Stimulated activated CD8-positive, alpha-beta memory T cell treated with anti-CD3 and anti-CD28 coated beads, Interleukin-4, amount 100 ng/mL, for 1 hour (primary cell): ENCODE measurements at places on chromosomes 1 and 21.

GRCh38 chr1:234926264-234926558 lies 202.4 kb downstream of the TOMM20 start:
- no peak for DNase-seq

- no peak for DNase-seq
Observed at GRCh38 chr1:89890085-89890752, 69.4 kb downstream of the LRRC8D start.

GRCh38 chr1:154207262-154207661 lies 1.1 kb upstream of the CFAP141 start:
- no peak for DNase-seq

GRCh38 chr1:35706846-35707600 lies 11.7 kb downstream of the C1orf216 start:
- DNase-seq: no peak

- DNase-seq: no peak
Observed at GRCh38 chr1:70542856-70543255, 131.8 kb downstream of the CTH start.

- DNase-seq: no peak
Observed at GRCh38 chr1:245587435-245588115, 432.8 kb downstream of the KIF26B start.

- DNase-seq: no peak
Observed at GRCh38 chr21:37511848-37512247, 145.3 kb downstream of the DYRK1A start.

- no peak for DNase-seq
Observed at GRCh38 chr1:84429231-84429630, 30.9 kb downstream of the DNASE2B start.

DNA sequence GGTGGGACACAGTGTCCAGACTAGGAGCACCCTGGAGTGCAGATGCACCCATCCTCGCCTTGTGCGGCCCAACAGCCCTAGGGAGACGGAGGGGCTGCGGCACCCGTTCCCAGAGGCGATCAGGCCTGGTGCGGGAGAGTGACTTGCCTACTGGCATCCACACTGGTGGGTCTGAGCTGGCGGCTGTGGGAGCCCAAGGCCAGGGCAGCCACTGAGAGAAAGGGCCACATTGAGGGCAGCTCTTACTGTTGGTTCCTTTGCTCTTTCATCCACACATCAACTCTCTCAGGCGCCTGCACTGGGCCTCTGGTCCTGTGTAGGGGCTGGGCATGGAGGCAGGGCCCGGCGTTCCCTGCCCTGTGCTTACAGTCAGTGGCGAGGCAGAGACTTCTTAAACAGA lies 8.6 kb downstream of the PODN start:
- DNase-seq: no peak

- no peak for DNase-seq
Observed at GRCh38 chr1:14784790-14785773, 186.6 kb downstream of the KAZN start.

GRCh38 chr1:29384496-29385015 lies 148.2 kb downstream of the PTPRU start:
- DNase-seq: no peak

- no peak for DNase-seq
Observed at GRCh38 chr21:34571994-34572393, 42.9 kb downstream of the RCAN1 start.

- DNase-seq: no peak
Observed at GRCh38 chr1:43822040-43822690, 111.4 kb upstream of the ARTN start.

DNA sequence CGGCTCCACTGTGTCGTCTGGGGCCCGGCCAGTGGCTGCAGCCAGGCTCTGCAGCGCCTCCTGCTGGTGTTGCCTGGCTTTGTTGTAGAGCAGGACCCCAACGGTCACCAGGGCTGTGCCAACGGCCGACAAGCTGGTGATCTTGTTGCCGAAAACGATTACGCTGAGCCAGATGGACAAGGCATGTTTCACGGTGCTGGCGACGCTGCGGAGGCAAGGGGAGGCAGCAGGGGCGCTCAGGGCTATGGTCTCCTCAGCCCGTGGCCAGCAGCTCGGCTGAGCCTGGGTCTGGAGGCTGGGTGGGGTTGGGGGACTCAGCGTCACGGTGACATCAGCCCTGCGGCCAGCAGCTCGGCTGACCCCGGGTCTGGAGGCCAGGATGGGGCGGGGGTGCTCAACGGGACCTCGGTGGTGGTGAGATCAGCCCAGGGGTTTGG lies 7.0 kb upstream of the CDK11B start:
- DNase-seq: no peak

GRCh38 chr1:151975311-151976014 lies 18.2 kb downstream of the S100A10 start:
- no peak for DNase-seq

DNA sequence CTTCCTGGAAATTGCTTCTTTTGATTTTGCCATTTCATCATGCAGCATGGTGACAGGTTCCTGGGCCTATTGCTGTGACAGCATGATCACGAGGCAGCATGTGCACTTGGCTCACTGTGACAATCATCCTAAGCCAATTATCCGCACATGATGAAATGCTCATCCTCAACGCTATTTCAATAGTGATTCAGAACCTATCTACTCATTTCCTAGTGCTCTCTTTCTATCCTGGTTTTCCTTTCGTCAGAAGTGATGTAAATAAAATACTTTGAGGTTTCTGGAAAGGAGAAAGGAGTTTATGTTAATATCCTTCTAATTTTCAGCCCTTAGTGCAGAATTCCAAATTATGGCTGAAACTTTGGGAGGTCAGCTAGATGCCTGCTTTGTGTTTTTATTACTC lies 110.6 kb upstream of the ADAMTS5 start:
- DNase-seq: no peak

GRCh38 chr1:31879981-31880608 lies 58.1 kb downstream of the PTP4A2 start:
- DNase-seq: no peak

GRCh38 chr1:110150330-110151174 lies at the start of gene SLC6A17:
TSS of gene SLC6A17 (plus strand) at chr1:110150494. CDS start at chr1:110166930, 16,436 bp downstream.
- no peak for DNase-seq

GRCh38 chr1:205593967-205594366 lies 37.8 kb downstream of the ELK4 start:
- DNase-seq: no peak

GRCh38 chr1:2212532-2213491 lies 15.3 kb upstream of the SKI start:
- DNase-seq: no peak

DNA sequence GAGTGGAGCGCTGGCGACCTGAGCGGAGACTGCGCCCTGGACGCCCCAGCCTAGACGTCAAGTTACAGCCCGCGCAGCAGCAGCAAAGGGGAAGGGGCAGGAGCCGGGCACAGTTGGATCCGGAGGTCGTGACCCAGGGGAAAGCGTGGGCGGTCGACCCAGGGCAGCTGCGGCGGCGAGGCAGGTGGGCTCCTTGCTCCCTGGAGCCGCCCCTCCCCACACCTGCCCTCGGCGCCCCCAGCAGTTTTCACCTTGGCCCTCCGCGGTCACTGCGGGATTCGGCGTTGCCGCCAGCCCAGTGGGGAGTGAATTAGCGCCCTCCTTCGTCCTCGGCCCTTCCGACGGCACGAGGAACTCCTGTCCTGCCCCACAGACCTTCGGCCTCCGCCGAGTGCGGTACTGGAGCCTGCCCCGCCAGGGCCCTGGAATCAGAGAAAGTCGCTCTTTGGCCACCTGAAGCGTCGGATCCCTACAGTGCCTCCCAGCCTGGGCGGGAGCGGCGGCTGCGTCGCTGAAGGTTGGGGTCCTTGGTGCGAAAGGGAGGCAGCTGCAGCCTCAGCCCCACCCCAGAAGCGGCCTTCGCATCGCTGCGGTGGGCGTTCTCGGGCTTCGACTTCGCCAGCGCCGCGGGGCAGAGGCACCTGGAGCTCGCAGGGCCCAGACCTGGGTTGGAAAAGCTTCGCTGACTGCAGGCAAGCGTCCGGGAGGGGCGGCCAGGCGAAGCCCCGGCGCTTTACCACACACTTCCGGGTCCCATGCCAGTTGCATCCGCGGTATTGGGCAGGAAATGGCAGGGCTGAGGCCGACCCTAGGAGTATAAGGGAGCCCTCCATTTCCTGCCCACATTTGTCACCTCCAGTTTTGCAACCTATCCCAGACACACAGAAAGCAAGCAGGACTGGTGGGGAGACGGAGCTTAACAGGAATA lies 4.2 kb downstream of the TFAP2E start:
- DNase-seq: no peak

DNA sequence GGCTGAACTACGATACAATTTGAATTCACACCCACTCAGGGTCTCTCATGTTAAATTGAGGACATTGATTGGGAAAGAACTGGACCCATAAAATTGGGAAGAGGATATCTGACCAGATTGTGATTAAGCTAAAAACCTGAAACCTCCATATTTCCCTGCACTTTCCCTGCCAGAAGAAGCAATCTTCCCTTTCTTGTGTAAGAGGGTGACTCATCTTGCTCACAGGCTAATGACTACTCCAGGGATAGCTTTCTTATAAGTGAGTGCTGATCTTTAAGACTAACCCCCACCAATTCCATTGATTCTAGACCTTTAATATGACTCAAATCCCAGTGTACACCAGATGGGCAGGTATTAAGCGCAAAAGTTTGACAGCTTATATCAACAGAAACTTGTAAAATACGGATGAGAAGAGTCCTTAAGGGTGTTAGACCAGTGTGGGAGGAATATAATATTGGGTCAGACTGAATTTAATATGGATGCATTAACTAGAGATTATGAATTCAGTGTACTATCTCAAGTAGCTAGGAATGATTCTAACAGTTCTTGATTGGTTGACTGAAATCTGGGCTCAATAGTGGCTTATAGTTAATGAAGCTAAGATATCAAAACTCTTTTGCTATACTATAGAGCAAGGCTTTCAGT lies 12.1 kb upstream of the SGIP1 start:
- DNase-seq: no peak

- DNase-seq: no peak
Observed at GRCh38 chr1:218983433-218983832, 190.2 kb upstream of the LYPLAL1 start.

- no peak for DNase-seq
Observed at GRCh38 chr1:93707956-93708355, 26.3 kb upstream of the BCAR3 start.

- no peak for DNase-seq
Observed at GRCh38 chr1:4602462-4603294, 51.7 kb upstream of the AJAP1 start.

GRCh38 chr1:230797376-230797920 lies 50.3 kb downstream of the CAPN9 start:
- no peak for DNase-seq

- DNase-seq: no peak
Observed at GRCh38 chr1:153192697-153193096, 10.5 kb upstream of the LELP1 start.

- DNase-seq: no peak
Observed at GRCh38 chr21:30337772-30338171, 278 bp upstream of the KRTAP27-1 start.

GRCh38 chr1:172671591-172671990 lies 12.7 kb downstream of the FASLG start:
- no peak for DNase-seq

DNA sequence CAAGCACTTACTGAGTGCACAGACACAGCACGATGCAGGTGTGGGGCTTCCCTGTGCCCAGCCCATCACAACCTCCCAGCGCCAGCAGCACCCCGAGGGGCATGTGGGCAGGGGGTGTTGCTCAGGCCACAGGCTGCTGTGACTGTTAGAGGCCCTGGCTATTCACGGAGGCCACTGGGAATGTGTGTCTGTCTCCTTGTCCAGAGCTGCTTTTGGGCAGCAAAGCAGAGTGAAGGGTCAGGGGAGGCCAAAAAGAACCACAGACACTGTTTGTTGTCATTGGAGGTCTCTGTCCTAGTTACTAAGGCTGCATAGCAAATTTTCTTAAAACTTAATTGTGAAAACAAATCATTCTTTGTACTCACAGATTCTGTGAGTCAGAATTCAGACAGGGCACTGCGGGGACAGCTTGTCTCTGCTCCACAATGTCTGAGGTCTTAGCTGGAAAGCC lies 49.6 kb downstream of the TNFRSF8 start:
- no peak for DNase-seq

DNA sequence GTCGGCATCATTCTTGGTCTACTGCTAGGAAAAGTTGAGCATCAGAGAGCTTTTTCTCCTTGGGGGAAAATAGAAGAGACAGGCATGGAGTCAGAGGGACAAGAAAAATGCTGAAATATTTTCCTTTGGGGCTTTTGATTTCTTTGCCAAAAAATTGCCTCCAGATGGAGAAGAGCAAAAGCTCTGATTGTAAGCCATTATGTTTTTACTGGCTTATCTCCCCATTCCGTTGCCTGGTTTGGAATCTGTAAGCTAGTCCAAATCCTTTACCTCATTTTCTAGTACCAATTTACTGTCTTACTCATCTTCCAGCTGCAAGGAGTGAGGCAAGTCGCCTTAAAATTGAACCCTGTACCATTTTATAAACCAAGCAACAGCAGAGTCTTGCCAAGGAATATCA lies 23.3 kb upstream of the NBL1 start:
- DNase-seq: no peak

GRCh38 chr21:27393726-27394125 lies 426.8 kb upstream of the ADAMTS5 start:
- DNase-seq: no peak

DNA sequence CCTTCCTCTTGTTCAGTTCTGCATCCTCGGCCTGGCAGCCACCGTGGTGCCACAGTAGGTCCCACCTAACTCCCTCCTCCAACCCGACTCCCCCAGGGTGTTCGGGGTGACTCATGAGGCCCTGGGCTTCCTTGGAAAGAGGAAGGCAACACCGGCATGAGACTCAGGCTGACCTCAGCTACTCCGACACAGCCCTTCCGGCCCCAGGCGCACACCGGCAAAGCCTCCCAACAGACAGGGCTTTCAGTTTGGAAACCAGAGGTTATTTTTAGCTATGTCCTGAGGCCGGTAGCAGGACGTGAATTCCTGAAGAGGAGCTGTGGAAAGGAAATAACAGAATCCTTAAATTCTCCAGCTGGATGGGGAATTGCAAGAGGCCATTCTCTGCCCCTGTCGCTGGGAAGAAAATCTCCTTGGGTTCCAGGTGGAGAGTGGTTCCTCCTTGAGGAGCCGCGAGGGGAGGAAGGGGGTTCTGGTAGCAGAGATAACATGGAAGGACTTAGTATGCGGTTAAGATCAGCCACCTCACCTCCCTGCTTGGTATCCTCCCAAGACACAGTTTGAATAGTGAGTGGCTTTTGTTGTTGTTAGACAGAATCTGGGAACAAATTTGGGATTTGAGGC lies 24.4 kb downstream of the PLXNA2 start:
- DNase-seq: no peak

- DNase-seq: no peak
Observed at GRCh38 chr1:2090216-2090890, 40.1 kb downstream of the PRKCZ start.

GRCh38 chr1:161073474-161074121 lies 3.9 kb upstream of the ARHGAP30 start:
- no peak for DNase-seq

GRCh38 chr1:244102046-244102445 lies 51.0 kb downstream of the ZBTB18 start:
- DNase-seq: no peak

DNA sequence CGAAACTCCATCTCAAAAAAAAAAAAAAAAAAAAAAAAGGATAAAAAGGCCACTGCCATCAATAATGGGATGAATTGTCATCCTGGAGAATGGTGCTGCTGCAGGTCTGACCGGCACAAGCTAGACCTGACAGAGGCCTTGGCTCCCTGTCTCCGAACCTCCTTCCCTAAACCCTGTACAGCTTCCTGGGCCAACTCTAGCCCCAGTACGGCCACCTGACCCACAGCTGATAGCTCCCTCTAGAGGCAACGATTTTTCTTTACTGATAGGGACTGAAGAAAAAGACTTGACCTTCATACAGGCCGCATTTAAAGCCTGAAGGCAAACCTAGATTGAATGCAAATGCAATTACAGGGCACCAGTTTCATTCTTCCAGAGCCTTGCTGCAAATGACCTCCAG lies 30.7 kb downstream of the NOL9 start:
- DNase-seq: no peak
